Suppressor macrophage (primary cell): ENCODE measurements at places on chromosomes 1 and 21.

GRCh38 chr1:47660622-47661021, 222.8 kb downstream of the FOXD2 start:
- no peak for DNase-seq

GRCh38 chr1:45803299-45803780, at the start of gene MAST2:
MAST2 (plus strand) TSS chr1:45803612; CDS start chr1:45803896, 284 bp downstream.
- DNase-seq = peak; percentile 94

- DNase-seq = peak; percentile 51
Observed at GRCh38 chr21:16330082-16330907, 600.5 kb downstream of the USP25 start.

DNA sequence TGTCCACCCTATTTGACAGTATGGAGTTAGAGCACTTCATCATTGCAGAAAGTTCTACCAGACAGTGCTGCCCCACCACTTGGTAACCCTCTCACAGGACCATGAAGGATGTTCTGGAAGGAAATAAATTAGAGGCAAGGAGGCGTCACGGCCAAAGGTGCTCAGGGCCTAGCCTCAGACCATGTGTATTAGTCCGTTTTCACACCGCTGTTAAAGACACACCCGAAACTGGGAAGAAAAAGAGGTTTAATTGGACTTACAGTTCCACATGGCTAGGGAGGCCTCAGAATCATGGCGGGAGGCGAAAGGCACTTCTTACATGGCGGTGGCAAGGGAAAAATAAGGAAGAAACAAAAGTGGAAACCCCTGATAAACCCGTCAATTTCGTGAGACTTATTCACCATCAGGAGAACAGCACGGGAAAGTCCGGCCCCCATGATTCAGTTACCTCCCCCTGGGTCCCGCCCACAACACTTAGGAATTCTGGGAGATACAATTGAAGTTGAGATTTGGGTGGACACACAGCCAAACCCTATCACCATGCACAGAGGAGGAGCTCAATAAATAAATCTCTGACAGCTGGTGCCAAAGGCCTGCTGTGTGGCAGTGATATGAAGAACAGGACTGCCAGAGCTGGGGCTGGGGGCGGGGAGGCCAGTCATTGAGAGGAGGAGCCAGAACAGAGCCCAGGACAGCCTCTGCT, 75.8 kb downstream of the FHAD1 start:
- peak; percentile 25 for DNase-seq

DNA sequence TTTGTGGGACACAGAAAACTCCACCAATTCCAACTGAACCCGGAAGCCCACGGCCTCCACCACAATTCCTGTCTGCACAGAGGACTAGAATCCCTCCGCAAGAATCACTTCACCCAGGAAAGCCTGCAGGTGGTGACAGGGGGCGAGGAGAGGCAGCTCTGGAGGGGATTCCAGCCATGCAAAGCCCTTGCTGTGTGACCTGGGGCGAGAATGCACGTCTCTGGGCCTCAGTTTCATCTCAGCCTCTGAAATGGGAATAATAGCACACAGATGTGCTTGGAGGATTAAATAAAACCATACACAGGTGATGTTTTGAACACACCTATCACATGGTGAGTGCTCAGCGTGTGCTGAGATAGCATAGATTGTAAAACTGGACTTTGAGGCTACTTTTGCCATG, 14.1 kb downstream of the FBXO2 start:
- DNase-seq = no peak

GRCh38 chr1:48285525-48285924, 63.0 kb downstream of the SLC5A9 start:
- DNase-seq = no peak

DNA sequence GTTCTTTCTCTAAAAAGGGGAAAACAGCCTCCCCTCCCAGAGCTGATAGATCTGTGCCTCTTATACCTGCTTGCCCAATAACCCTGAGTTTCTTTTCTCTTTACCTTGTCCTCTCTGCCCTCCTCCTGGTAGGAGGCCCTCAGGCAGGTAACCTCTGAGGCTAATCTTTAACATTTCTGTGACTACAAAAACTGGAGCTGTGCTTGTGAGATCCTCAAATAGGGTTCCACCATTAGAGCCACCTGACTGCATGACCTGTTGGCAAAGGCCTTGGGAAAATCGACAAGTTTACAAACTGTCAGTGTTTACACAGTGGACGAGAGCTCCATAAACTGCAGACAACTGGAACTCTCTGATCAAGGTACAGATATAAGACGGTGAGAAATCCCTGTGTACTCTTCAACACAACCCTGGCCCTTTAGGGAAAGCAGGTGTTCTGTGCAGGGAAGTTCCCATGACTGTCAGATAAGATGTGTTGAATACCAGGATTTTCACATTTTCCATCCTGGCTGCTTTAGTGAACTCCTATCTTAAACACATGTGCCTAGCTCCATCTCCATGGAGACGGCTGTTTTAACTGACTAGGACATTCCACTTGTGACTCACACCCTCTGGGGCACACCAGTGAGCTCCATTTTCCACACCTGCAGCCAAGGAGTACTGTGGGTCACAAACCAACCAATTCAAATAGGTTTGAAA, 38.3 kb downstream of the ECE1 start:
- no peak for DNase-seq
